ENCODE measurements at places on chromosomes 2 and 18.

DNA sequence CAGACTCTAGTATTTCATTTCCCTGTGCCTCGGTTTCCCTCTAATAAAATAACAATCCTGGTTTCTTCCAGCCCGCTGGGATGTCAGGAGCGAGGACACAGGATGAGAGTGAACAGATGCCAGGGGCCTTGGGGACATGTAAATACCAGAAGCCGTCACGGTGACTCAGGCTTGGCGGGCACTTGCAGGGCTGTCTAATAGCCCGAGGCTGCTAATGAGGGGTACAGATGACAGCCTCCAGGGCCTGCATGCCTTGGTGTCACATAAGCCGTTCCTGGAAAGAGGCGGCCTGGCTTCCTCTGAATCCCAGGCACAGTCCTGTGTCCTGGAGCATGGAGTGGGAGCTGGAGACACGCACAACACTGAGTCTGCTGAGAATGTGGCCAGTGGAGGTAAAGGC, 28.2 kb downstream of the HS1BP3 start:
- no peak for DNase-seq

DNA sequence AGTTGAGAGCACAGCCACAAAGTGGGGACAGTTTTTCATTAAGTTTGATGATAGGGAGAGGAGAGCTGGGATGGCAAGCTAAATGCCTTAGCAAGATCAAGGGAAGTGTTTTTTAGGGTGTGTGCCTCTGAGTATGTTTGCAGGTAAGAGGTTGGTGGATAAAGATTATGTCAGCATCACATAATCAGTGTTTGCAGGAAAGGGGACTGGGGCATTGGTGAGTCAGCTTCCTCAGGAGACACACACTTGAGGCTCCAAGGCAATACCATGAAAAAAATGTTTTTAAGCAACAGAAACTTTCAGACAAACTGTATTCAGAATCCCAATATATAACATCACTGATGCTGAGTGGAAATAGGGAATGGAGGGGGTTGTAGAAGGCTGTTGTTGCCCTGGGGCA, 25.4 kb upstream of the DTNB start:
- no peak for DNase-seq

DNA sequence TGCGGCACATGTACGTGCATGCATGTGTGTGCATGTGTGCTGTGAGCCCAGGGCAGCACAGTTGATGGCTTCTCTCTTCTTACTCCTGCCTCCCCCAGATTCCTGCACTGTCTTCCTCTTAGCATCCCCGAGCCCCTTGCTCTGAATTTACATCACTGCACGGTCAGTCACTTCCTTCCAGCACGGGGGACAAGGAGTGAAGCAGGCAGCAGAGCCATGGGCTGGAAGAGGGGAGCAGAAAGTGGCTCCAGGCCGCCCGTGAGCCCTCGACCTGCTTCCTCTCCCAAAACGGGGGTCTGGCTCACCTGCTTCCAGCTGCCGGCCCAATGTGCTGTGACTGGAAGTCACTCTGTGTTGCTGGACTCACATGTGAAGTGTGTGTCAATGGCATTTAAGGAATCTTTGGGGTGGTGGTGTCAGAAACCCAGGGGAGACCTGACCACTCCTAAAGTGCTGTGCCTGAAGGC, 106.1 kb downstream of the FAM210A start:
- no peak for DNase-seq

DNA sequence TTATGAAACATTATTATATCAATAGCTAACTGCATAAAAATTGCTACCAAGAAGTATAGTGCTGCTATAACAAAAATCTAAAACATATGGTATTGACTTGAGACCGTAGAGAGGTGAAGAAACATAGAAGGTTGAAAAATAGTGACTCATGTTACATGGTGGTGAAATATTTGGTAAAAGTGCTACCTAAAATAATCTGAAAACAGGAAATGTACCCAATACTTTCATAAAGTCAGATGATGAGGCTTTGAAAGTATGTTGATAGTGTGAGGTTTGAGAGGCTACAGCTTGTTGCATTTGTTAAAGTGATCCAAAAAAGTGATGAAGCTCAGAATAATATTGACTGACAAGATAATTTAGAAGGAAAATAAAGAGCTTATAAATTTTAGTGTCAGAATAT, 718.7 kb upstream of the SLC8A1 start:
- no peak for DNase-seq

GRCh38 chr2:239029958-239030357, 182.1 kb downstream of the TWIST2 start:
- no peak for DNase-seq

- DNase-seq, result peak; percentile 50
Observed at GRCh38 chr2:152336119-152336853, 1.3 kb downstream of the FMNL2 start.

- DNase-seq, result no peak
Observed at GRCh38 chr2:194870974-194871535, 786.0 kb upstream of the SLC39A10 start.

DNA sequence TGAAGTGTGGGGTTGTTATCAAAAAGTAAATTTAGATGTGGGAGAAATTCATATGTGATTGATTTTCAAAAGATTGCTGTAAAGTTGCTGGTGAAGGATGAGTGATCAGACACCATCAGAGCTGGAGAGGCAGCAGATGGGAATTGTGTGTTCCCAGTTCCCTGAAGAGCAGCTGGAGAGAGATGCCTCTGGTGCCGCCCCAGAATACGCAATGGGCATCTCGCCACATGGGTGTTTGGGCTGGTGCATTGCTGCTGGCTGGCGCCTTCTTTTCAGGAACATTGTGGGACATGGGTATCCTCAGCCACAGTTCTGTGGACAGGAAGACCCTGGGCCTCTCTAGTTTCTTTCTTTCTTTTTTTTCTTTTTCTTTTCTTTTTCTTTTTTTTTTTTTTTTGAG, 11.9 kb downstream of the ATG4B start:
- DNase-seq, result no peak

GRCh38 chr2:215447056-215447455, 11.2 kb upstream of the FN1 start:
- DNase-seq, result no peak

DNA sequence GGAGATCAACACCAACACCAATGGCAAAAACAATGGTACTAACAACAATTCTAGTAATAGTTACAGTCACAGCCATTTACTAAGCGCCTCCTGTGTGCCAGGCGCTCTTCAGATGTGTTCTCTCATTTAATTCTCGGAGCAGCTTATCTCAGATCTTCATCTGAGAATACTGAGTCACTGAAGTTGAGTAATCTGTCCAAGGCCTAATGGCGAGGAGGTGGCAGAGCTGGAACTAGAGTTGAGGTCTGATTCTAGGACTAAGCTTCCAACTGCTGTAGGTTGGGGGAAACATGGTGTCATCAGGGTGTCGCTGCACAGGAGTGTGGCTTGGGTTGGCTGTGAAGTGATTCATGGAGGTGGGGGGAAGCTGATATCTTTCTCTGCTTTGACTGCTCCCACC, 156.1 kb downstream of the DYSF start:
- DNase-seq, result no peak

GRCh38 chr2:156322686-156323231, 9.8 kb downstream of the NR4A2 start:
- DNase-seq, result no peak

DNA sequence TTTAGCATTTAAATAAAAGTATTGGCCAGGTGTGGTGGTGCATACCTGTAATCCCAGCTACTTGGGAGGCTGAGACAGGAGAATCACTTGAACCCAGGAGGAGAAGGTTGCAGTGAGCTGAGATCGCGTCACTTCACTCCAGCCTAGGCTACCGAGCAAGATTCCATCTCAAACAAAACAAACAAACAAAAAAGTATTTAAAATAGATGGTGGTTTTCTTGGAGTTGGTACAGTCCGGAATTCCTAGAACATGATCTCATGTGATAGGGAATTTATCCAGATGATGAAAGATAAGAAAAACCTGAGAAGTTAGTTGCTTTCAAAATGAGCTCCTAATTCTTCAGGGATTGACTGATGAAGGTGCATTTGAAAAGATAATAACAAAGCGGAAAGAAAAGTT, 62.0 kb downstream of the BIRC6 start:
- DNase-seq, result no peak

DNA sequence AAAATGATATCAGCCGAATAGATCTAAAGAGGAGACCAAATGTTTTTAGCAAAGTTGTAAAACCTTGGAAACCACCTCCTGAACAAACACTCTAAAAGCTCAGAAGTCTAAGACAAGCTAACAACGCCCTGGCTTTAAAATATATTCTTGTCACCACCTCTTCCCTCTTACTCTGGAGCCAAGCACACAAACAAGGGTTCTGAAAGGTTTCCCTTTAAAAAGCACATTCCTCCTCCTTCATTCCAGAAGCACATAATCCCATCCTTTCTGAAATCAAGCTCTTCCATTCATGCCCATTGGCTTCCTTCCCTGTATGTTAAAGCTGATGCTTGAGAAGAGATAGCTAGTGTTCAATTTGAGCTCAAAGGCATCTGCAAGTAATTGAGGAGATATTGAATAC, 382.0 kb downstream of the LNPK start:
- no peak for DNase-seq

DNA sequence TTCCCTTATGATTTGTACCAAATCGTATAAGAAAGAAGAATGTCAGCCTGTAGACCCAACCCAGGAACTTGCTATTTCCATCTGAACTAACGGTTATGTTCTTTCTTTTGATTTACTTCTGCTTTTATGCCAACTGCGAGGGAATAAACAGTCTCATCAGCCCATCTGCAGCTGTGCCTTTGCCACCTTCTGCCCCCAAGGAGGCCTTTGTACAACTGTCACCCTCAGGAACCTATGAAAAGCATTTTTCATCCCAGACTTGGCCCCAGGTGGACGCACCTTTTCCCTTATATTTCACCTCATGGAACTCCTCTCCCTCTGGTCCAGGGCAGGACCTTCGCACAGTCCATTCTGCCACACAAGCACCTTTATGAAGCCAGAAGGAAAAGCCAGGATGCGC, 109.8 kb downstream of the AOX1 start:
- DNase-seq, result no peak

GRCh38 chr2:209495855-209496585, 72.2 kb downstream of the MAP2 start:
- DNase-seq, result peak; percentile 8

DNA sequence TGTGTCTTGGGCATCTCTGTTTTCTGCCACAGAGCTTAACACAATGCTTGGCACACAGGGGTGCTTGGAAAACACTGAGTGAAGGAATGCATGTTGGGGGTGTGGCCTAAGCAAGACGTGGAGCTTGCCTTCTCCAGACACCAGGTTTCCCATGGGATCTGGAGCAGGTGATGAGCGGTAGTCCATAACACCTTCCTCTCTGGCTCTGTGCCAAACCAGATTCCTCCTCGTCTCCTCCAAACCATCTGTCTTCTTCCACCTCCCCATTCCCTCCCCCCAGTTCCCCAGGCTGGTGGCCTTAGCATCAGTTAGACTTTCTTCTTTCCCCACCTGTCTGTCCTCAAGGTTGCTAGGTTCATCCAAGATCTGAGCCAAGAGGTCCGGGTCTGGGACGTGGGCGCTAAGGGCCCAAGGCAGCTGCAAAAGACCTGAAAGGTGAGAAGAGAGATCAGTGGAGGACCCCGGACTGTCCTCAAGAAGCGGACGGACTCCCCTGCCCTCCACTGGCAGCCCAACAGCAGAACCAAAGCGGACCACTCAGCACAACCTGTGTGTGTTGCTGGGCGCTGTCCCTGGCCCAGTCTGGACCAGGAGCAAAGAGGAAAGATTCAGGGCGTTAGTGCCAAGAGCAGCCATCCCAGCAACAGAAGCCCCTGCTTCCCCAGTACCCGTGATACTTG, 1.2 kb upstream of the ITM2C start:
- DNase-seq, result no peak

DNA sequence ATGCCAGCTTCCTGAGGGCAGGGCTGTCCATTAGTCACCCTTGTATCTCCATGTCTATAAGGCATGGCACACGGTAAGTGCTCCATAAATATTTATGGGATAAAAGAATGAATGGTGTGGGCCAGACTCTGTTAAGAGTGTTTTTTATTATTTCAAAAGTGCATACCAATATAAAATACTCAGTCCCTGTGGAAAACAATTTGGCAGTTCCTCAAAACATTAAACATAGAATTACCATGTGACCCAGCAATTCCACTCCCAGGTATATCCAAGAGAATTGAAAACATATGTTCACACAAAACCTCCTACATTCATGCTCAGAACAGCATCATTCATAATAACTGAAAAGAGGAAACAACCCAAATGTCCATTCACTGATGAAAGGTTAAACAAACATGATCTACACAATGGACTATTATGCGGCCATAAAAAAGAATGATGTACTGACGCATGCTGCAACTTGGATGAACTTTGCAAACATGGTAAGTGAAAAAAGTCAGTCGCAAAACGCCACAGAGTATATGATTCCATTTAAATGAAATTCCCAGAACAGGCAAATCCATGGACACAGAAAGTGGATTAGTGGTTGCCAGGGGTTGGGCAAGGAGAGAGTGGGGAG, 69.1 kb upstream of the TCF7L1 start:
- DNase-seq, result no peak
